HL-60 (cell line): ENCODE measurements at places on chromosomes 11 and 22.

- no peak for DNase-seq
Measured at GRCh38 chr11:65315204-65315865, 669 bp downstream of the CDC42EP2 start.

DNA sequence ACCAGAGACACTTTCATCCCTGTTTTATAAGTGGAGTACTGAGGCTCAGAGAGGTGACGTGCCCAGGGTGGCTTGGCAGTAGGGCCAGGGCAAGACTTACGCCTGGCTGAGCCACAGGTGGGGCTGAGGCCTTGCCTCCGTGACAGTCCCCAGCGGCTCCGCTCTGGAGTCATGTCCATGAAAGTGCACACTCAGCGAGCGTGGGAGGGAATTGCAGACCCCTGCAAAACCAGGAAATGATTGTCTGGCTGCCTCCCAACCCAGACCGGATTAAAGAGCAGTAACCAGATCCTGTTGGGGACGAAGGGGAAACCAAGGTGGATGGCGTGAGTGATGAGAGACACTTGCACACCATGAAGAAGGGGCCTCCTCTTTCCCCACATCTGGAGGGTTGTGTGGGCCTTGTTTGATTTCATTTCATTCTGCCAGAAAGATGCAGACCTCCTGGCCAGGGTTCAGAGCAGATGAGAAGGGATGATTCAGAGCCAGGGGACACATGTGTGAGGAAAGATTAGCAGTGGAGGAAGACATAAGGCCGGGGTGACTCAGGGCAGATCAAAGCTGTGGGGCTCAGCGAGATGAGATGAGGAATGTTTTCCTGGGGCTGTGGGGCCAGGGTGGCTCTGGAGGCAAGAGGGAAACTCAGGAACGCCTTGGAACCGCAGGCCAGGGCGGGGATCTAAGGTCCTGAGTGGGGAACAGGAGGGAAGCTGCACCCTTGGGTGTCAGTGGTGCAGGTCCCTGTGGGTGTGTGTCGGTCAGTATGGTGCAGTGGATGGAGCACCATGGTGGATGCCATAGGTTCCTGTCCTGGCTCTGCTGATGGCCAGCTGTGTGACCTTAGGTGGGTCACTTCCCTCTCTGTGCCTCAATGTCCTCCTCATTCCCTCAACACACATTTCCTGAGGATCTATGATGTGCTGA lies 29.9 kb upstream of the LRRC32 start:
- DNase-seq: no peak

DNA sequence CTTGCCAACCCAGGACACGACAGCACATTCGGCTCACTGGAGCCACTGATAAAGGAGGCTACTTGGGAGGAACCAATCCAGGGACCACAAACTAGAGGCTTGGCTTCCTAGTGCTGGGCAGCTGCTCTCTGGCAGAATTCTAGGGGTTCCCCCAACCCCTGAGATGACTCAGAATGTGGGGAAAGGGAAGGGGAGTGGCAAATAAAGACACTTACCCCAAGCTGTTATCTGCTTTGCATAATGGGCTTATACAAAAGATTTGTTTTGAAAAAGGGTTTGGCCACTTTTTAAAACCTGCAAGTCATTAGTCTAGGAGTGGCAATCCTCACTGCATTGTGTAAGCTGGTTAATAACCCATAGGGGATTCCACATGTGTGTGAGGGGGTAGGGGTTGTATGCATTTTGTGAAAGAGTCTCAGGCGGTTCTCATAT lies 64.1 kb upstream of the LMO1 start:
- no peak for DNase-seq

- peak; percentile 60 for DNase-seq
Measured at GRCh38 chr11:60830478-60831142, 11.3 kb upstream of the CCDC86 start.

DNA sequence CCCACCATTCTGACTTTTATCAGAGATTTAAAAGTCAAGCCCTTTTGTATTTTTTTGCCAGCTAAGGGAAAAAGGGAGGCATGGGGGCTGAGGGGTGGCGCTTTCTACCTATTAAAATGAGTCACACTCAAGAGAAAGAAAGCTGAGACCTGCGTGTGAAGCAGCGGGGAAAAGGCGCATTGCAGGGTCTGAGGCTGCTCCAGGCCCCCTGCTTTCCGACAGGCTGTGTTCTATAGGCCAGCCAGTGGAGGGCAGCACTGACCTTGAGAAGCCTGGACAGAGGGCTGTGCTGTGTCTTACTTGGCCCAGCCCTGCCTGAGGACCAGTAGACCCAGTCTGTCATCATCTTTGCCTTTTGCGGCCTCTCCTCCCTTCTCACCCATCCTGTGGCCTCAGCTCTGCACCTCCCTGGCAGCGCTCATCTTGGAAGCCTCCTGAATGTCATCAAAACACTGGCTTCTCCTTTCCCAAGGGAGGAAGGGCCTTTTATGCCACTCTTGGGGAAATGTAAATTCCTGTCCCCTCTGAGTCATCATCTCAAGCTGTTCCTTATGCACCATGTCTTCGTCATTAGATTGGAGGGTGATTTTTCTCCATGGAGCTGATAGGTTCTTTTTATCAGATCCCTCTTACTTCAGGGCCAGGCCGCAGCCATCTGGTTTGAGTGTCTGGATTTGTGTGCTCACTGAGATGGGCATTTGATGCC lies 12.6 kb upstream of the MAPK8IP1 start:
- peak; percentile 30 for DNase-seq
